ENCODE measurements at places on chromosomes 1 and 21. TPM values are rescaled to one million over a fixed set of nuclear protein-coding genes. Genes with fewer than 3 reads are reported as not detected.
A peak's percentile ranks its signal among the peaks of the same experiment; 100 is the strongest.

CD247 gene
- total RNA-seq = 252 TPM

MSH4 gene
- 0.67 TPM for total RNA-seq

LMO4 gene
- 43.1 TPM for total RNA-seq

F13B gene
- total RNA-seq = not detected

TMEM240 gene
- 1.2 TPM for total RNA-seq

GCSAML gene
- total RNA-seq = not detected

PLK3 gene
- total RNA-seq = 68.8 TPM

HES3 gene
- total RNA-seq = not detected

HENMT1 gene
- 33.0 TPM for total RNA-seq

OR10Z1 gene
- total RNA-seq = not detected

DNA sequence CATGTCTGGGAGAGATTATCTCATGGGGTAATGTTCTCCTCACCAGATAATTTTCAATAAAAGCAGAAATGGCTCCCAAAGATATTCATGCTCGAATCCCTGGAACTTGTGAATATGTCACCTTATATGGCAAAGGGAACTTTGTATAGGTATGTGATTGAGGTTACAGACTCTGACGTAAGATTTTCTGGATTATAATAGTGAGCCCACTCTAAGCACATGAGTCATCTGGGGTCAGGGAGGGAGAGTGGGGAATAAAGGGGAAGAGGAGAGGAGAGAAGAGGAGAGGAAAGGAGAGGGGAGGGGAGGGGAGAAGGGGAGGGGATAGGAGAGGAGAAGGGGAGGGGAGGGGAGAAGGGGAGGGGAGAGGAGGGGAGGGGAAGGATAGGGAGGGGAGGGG is 1193.9 kb downstream of the PLA2G4A start:
- H3K4me1 ChIP-seq = no peaks in the 10 kb centered on the region
- no peak overlapping the region for H3K27ac ChIP-seq
- H3K27me3 ChIP-seq = no peaks in the 10 kb centered on the region
- no peaks in the 10 kb centered on the region for H3K36me3 ChIP-seq
- DNase-seq = no peak

- H3K4me3 ChIP-seq = no peak overlapping the region
- H3K4me1 ChIP-seq = peaks cover 18% of the 10 kb centered on the region
- no peaks in the 10 kb centered on the region for H3K27me3 ChIP-seq
Measured at GRCh38 chr1:27331922-27332321, 9.9 kb upstream of the SYTL1 start.

DNA sequence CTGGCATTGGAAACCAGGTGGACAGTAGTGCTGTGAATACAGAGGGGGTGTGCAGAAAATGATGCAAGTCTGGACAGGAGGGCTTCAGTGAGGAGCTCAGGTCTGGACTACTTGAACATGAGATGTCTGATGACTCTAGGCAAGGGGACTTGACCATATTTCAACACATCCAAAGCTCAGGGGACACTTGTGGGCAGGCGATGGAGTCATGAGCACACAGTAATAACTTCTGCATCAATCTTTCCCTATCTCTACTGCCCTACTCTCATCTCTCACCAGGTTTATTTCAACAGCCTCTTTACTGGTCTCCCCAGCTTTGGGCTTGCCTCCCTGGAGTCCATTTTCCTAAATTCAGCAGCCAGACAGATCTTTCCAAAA is 21.9 kb downstream of the FMO2 start:
- H3K27me3 ChIP-seq = peaks cover 18% of the 10 kb centered on the region
- no peak overlapping the region for H3K27ac ChIP-seq
- no peak overlapping the region for H3K4me3 ChIP-seq
- H3K4me1 ChIP-seq = no peaks in the 10 kb centered on the region
- DNase-seq = no peak

GRCh38 chr1:61289232-61290098 is 207.1 kb downstream of the NFIA start:
- no peaks in the 10 kb centered on the region for H3K4me1 ChIP-seq
- no peak overlapping the region for H3K4me3 ChIP-seq
- H3K36me3 ChIP-seq = no peaks in the 10 kb centered on the region
- H3K27me3 ChIP-seq = no peaks in the 10 kb centered on the region

GRCh38 chr1:31442648-31442994 is 29.6 kb downstream of the SERINC2 start:
- no peak overlapping the region for H3K4me3 ChIP-seq
- H3K27me3 ChIP-seq = no peaks in the 10 kb centered on the region
- no peaks in the 10 kb centered on the region for H3K36me3 ChIP-seq
- no peak for DNase-seq
- no peaks in the 10 kb centered on the region for H3K4me1 ChIP-seq

DNA sequence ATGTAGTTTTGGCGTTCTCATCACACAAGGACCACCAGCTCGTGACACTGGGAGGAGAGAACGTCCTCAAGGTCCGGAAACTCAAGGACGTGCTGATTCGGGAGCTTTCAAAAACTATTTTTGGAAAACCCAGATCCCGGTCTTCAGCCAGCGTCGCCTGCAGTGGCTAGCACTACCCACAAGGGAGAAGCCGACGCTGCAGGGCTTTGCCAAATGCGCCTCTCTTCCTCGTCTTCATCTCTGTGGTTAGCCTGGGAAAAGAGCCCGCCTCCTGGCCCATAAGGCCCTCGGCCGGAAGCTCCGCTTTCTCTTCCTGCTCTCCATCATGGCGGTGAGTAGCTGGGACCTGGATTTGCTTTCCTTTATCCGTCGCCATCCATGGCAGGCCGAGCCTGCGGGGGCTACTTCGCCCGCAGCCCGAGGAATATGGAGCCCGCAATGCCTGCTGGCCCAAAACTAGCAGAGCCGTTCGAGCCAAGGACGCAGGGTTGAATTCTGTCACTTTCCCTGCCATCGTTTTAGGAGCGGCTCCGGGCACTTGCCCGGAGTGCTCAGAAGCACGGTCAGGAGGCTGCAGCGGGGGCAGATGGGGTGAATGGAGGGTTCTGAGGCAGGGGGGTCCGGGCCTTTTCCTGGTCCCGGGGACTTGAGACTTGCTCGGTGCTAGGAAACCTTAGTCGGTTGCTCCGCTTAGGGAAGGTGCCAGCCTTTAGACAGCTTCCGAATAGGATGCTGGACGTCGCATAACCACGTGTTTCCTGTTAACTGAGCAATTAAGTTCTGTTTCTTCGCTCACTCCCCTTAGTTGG is at the start of gene RPL11:
Gene RPL11, plus strand, starts transcription at position 308 of the 809 bp plus-strand sequence. Its CDS starts 18 bp downstream, at position 326.
- peaks cover 40% of the 10 kb centered on the region for H3K36me3 ChIP-seq
- peaks cover 42% of the 10 kb centered on the region for H3K4me1 ChIP-seq
- DNase-seq = peak; percentile 81
- H3K4me3 ChIP-seq = peak within 1 kb of the TSS; percentile 96
- peak within 1 kb of the TSS; percentile 89 for H3K27ac ChIP-seq

DNA sequence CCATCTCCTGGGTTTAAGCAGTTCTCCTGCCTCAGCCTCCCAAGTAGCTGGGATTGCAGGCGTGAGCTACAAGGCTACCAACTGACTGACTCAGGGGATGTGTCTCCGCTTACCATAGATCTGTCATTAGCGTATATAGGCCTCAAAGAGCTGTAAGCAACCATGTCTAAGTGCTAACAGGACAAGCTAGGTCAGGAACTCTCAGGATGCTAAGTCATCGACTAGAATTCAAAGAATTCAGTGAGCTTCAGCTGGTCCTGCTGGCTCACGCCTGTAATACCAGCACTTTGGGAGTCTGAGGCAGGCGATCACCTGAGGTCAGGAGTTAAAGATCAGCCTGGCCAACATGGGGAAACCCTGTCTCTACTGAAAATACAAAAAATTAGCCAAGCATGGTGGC is 29.5 kb downstream of the CAPN2 start:
- peaks cover 2% of the 10 kb centered on the region for H3K4me1 ChIP-seq
- no peak for DNase-seq
- no peaks in the 10 kb centered on the region for H3K27me3 ChIP-seq
- no peak overlapping the region for H3K27ac ChIP-seq

- H3K4me3 ChIP-seq = peak overlapping the region; percentile 58
- peak; percentile 80 for DNase-seq
- peak overlapping the region; percentile 58 for H3K27ac ChIP-seq
- H3K27me3 ChIP-seq = peaks cover 12% of the 10 kb centered on the region
- peaks cover 11% of the 10 kb centered on the region for H3K4me1 ChIP-seq
Measured at GRCh38 chr1:39657923-39658485, 13.9 kb downstream of the NT5C1A start.

GRCh38 chr1:200228081-200228480 is 181.8 kb downstream of the ZNF281 start:
- H3K36me3 ChIP-seq = no peaks in the 10 kb centered on the region
- no peak for DNase-seq
- peaks cover 18% of the 10 kb centered on the region for H3K27me3 ChIP-seq

GRCh38 chr1:229209816-229210215 is 61.1 kb upstream of the RAB4A start:
- H3K27me3 ChIP-seq = peaks cover 5% of the 10 kb centered on the region
- DNase-seq = no peak
- H3K4me3 ChIP-seq = no peak overlapping the region

DNA sequence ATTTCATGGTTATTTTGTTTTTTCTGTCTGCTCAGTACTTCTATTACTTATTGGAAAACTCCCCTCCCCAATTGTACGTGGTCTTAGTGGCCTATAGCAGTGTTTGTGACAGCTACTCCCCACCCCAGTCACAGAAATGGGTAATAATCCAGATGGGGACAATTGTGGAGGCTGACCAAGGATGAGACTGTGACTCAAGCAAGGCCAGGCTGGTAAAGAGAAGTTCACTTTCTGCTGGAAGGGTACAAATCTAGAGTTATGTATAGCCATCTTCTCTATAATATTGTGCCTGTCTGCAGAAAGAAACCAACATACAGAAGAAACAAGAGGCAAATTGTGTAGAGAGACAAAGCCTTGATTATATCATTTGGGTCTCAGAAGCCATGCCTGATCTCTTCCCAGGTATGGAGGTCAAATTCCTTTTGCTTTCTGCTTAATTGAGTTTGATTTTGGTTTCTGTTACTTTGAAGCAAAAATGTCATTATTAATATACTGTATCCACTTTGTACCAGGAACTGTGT is 270.4 kb downstream of the HLX start:
- no peak overlapping the region for H3K27ac ChIP-seq
- H3K4me1 ChIP-seq = no peaks in the 10 kb centered on the region
- no peak for DNase-seq
- H3K4me3 ChIP-seq = no peak overlapping the region
- H3K36me3 ChIP-seq = no peaks in the 10 kb centered on the region
- H3K27me3 ChIP-seq = no peaks in the 10 kb centered on the region

DNA sequence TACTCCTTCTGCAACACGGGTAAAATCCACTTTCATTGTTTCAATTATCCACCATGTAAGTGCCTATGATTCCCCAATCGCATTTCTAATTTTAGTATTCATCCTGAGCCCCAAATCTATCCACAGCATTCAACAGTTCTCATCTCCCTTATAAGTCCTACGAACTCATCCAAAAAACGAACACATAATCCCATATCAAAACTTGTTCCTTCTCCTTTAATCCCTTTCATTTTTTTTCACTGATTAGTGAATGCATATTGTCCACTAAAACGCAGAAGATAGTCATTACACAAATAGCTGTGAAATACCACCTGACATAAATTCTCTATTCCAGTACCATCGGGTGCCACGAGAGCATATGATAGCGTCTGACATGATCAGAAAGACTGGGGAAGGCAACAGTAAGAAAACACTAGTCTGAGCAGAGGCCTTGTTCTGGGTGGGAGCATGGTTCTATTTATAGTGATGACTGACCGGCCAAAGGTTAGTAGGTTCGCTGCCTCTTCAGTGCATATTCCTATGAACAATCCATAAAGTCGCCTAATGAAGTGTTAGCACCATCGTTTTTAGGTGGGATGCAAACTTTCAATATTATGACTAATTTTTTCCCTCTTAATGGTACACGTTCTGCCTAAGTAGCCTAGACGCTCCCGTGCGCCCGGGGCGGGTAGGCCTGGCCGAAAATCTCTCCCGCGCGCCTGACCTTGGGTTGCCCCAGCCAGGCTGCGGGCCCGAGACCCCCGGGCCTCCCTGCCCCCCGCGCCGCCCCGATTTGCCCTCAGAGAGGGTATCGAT is 648 bp downstream of the ATP5PF start:
- H3K36me3 ChIP-seq = peaks cover 4% of the 10 kb centered on the region
- H3K4me1 ChIP-seq = peaks cover 25% of the 10 kb centered on the region
- H3K4me3 ChIP-seq = peak overlapping the region; percentile 100

- H3K4me1 ChIP-seq = peaks cover 3% of the 10 kb centered on the region
- no peak for DNase-seq
- H3K4me3 ChIP-seq = no peak overlapping the region
- H3K27me3 ChIP-seq = peaks cover 70% of the 10 kb centered on the region
- no peaks in the 10 kb centered on the region for H3K36me3 ChIP-seq
Measured at GRCh38 chr1:214184992-214185391, 96.0 kb upstream of the SMYD2 start.

DNA sequence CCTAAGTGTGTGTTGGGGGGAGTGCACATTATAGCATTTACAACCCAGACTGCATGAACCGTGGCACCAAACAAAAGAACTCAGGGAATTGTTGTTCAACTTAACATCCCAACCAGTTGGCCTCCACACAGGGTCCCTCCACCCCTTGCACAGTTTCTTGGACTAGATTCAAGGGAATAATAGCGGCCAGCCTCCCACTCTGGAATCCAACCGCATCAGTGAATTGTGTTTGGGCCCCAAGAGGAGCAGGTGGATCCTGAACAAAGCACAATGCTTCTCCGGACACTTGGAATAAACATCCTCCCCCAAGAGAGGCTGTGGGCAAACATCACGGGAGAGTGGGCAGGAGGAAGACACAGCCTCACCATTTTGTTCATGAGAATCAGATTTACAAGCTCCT is 18.2 kb downstream of the CD34 start:
- no peak overlapping the region for H3K27ac ChIP-seq
- peaks cover 11% of the 10 kb centered on the region for H3K27me3 ChIP-seq
- H3K4me1 ChIP-seq = peaks cover 2% of the 10 kb centered on the region

GRCh38 chr1:41803656-41804055 is 115.1 kb downstream of the HIVEP3 start:
- H3K4me3 ChIP-seq = peak overlapping the region; percentile 43
- H3K36me3 ChIP-seq = peaks cover 9% of the 10 kb centered on the region
- peak overlapping the region; percentile 89 for H3K27ac ChIP-seq
- no peaks in the 10 kb centered on the region for H3K27me3 ChIP-seq

DNA sequence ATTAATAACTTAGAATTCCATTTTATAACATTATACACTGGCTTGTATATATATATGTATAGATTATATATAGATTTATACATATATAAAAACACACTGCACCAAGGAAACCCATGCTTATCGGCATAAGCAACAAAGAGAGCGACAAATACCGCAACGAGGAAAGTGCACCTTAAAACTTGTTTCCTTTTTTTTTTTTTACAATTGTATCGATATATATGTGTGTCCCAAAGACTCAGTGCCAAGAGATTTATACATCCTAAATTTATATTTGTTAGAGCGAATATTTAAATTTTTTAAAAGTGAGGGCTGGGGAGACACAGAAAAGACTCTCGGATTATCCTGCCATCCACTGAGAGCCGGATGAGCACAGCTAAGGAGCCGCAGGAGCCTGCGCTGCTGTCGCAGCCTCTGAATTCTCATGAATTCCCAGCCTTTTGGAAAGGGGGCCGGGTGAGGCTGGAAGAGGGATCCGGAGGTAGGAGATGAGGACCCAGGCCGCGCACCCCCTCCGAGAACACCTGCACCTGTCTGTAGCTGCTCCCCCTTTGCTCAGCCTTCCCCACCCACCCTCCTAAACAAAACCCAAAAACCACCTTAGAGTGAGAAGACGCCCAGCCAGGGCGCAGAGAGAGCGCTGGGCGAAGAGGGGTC is 5.2 kb downstream of the DMRTA2 start:
- peaks cover 85% of the 10 kb centered on the region for H3K27me3 ChIP-seq
- peaks cover 2% of the 10 kb centered on the region for H3K36me3 ChIP-seq
- peaks cover 32% of the 10 kb centered on the region for H3K4me1 ChIP-seq
- no peak overlapping the region for H3K4me3 ChIP-seq
